ENCODE measurements at places on chromosomes 11 and 22.

GRCh38 chr22:17446698-17447097 is 77.4 kb downstream of the CECR2 start:
- DNase-seq = no peak

GRCh38 chr22:44930016-44930710 is 79.6 kb downstream of the PHF21B start:
- no peak for DNase-seq

- no peak for DNase-seq
Measured at GRCh38 chr22:30252411-30253204, 6.0 kb upstream of the LIF start.

- DNase-seq = no peak
Measured at GRCh38 chr11:91902312-91902711, 322.3 kb upstream of the FAT3 start.

DNA sequence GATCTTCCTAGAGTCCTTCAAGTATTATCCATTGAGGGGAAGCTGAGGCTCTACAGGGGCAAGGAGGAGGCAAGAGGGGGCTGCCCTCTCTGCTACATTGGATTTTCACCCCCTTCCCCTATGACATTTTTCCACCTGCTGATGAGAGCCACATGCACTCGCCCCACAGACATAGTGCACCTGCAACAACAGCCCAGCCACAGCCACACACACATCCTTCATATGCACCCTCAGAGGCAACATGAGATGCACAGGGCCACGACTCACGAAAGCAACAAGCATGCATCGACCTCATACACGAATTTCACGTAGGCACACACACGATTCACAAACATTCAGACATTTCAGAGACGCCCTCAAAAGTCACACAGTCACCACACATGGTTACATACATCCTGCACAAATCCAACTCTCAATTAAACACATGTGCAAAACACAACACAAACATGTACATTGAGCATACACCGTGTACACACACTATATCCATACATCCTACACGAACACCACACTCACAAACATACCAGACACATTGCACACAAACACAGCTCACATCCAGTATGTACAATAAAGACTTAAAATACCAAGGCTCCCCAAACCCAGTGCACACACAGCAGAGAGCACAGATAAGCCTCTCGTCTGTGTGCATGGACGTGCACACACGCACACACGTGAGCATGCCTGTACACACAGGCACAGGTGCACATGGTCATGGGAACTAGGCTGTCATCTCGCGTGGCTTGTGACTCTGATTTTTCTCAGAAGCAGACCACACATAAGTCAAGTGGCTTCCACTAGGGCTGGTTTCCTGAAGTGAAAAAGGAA is 6.3 kb upstream of the LRRC32 start:
- no peak for DNase-seq

GRCh38 chr22:19176175-19176643 is 2.3 kb downstream of the SLC25A1 start:
- no peak for DNase-seq

GRCh38 chr11:58658623-58659022 is 36.2 kb downstream of the CNTF start:
- no peak for DNase-seq

- DNase-seq = no peak
Measured at GRCh38 chr11:20610825-20611224, 11.4 kb downstream of the SLC6A5 start.
